COLO829 (cell line): ENCODE measurements at places on chromosomes 3 and 15.

- DNase-seq = no peak
These were observed 78.3 kb downstream of the RSL24D1 start for GRCh38 chr15:55118344-55118870.

GRCh38 chr15:48479751-48480150 lies 148.5 kb downstream of the DUT start:
- no peak for DNase-seq

GRCh38 chr3:130709671-130710070 lies 37.0 kb downstream of the PIK3R4 start:
- no peak for DNase-seq

GRCh38 chr3:29716213-29716612 lies 435.3 kb downstream of the RBMS3 start:
- no peak for DNase-seq

DNA sequence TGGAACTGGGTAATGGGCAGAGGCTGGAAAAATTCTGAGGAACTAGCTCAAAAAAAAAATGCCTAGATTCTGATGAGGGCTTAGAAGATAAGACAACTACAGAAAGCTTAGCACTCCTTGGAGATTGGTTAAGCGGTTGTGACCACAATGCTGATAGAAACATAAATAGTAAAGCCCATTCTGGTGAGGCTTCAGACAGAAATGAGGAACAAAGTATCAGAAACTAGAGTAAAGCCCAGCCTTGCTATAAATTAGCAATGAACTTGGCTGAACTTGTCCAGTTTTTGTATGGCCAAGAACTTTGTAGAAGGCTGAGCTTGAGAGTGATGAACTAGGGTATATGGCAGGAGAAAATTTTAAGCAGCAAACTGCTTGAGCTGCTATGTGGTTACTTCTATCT lies 25.4 kb downstream of the GOLGB1 start:
- DNase-seq = no peak

DNA sequence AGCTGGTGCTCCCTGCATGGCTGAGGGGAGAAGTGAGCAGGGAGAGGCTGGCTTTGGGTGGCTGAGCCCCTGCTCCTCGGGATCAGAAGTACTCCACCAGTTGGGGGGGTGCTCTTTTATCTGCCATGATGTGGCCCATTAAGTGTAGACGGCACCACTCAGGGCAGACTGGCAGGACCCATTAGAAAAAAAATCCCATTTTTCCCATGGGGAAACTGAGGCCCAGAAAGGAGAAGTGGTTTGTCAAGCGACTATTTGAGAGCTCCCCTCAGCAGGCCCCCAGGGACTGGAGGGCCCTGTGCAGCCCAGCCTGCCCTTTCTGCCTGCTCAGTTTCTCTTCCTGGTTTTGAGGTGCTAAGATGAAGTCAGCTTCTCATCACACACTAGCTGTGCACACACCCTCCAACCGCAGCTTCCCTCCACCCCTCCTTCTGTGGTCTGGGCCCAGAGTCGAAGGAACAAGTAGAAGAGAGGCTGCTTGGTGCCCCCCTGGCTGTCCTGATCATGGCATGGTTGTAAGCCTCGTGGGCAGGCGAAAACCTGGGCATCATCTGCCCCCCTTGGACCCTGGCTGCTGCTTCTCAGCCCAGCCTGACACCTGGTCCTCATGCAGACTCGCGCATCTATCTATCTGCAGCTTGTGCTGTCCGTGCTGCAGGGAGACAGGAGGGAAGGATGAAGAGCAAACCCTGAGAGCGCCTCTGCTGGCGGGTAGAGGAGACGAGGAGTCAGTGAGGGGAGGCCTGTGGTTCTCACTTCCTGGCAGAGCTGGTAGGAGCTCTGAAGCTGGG lies 5.6 kb downstream of the CSK start:
- peak; percentile 50 for DNase-seq
